AG10803 (cell line): ENCODE measurements at places on chromosomes 7 and 10.
A peak's percentile ranks its signal among the peaks of the same experiment; 100 is the strongest.

DNA sequence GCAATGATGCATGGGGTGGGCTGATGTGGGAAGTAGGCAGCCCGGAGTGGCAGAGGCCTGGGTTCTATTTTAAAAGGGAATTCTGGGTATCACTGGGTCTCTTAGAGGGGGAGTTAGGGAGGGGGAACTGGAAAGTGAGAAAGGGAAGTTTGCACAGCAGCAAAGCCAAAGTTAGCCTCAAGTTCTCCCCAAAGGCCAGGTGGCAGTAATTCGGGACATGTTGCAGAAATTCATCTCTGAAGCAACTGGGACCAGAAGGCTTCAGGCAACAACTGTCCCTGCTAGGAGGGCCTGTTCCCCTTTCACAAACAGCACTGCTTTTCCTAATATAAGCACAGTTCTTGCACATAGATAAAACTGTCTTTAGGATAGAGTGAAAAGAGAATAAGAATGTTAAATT lies 67.4 kb downstream of the NOD1 start:
- no peak for DNase-seq

- DNase-seq: peak; percentile 8
Measured at GRCh38 chr7:136677471-136678365, 190.7 kb upstream of the CHRM2 start.

DNA sequence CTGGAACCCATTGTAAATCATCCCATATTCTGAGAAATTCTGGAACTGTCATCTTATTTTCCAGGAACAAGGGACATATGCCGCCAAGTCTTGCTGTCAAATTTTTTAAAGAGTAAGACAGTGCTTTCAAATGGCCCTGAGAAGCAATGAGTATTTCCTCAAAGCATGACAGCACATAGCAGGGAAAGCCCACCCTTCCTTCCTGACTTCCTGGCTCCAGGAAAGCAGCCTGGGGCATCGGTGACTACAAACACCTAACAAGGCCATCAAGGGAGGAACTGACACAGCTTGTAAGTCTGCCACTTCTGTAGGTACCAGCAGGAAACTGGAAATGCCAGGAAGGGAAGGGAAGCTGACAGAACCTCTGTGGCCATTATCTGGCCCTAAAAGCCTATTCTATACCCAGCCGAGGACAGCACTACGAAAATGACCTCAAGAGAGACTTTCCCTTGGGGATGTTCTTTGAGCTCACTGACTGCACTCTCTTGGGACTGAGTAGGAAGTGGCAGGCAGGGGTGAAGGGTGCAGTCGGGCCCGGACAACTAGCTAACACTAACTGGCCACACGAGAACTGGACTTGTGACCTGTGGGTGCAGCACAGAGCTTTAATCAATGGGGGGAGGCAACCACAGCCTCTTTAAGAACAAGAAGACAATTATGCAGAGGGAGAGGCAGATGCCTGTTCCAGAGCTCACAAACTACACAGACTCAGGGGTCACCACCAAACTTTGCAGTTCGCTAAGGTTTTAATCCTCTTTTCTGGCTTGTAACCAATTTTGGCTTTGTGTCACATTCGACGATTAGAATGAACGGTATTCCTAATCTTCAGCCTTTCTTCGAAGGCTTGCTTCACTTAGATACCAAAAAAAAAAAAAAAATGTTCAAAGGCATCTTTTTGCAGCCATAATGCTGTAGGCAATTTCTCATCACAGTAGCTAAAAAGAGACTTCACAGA lies 52.0 kb downstream of the GRB10 start:
- no peak for DNase-seq

DNA sequence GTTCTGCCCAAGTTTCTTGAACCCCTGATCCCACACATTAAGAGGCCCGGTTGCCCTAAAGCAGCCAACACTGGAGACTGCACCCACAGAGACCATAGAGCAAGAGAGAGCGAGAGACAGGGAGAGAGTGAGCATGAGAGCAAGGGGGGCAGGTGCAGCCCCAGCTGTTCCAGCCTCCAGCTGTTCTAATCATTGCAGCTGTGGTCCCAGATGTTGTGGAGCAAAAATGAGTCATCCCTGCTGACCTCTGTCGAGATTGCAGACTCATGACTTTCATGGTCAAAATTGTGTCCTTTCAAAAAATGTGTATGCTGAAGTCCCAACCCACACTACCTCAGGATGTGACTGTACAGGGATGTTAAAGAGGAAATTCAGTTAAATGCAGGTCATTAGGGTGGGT lies 143.9 kb upstream of the FRMD4A start:
- DNase-seq: peak; percentile 29

GRCh38 chr7:27046854-27047549 lies 48.8 kb downstream of the HOXA1 start:
- DNase-seq: peak; percentile 54

- no peak for DNase-seq
Measured at GRCh38 chr7:103751311-103751880, 238.1 kb downstream of the RELN start.

GRCh38 chr10:69728335-69728870 lies 73.3 kb upstream of the COL13A1 start:
- peak; percentile 26 for DNase-seq

GRCh38 chr10:84190621-84191020 lies 3.7 kb upstream of the CDHR1 start:
- no peak for DNase-seq

DNA sequence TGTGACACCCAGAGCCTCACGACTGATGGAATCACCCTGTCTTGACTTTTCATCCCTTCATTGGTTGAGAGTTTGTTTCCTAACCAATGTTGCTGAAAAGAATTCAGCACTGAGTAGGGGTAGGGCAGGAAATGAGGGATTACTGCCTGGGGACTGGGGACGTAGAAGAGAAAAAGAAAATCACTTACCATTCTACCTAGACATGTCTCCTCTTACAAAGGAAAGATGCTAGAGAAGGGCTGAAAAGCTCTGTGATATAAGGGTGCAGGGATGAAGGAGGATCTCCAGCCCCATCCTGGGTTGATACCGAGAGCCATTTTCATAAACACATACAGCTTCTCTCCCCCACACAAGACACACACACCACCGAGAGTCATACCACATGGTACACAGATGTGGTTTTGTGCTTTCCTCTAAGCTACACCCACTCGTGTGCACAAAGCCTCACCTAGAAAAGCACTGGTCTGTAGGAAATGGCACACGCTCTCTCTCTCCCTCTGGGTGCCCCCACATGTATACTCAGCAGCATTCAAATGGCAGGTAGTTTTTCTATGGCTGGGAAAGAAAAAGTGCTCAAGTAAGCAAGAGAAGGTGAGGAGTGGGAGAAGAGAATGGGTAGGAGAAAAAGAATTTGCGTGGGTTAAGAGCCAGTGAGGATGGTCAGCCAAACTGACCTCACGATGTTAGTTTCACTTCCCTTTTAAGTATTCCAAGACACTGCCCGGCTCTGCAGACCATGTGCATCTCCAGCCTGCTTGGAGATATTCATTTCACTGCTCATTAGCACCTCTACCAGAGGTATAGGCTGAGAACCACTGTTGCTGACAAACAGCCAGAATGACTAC lies 85.8 kb downstream of the CALD1 start:
- peak; percentile 53 for DNase-seq

DNA sequence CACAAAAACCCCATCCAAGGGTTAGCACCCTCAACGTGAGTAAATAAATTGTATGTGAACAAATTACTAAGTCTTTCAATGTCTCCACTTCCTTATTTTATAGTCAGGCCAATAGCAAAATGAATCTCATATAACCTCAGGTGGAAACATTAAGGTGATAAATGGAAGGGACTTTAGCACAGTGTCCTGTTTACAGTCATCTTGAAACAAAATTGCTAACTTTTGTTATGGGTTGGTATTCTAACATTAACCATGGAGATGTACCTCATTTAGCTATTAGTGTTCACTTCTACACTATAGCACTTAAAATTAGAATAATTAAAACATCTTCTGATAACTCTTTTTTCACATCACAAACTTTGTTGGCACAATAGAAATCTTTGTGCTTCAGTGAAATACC lies 255.8 kb upstream of the CNTNAP2 start:
- no peak for DNase-seq

DNA sequence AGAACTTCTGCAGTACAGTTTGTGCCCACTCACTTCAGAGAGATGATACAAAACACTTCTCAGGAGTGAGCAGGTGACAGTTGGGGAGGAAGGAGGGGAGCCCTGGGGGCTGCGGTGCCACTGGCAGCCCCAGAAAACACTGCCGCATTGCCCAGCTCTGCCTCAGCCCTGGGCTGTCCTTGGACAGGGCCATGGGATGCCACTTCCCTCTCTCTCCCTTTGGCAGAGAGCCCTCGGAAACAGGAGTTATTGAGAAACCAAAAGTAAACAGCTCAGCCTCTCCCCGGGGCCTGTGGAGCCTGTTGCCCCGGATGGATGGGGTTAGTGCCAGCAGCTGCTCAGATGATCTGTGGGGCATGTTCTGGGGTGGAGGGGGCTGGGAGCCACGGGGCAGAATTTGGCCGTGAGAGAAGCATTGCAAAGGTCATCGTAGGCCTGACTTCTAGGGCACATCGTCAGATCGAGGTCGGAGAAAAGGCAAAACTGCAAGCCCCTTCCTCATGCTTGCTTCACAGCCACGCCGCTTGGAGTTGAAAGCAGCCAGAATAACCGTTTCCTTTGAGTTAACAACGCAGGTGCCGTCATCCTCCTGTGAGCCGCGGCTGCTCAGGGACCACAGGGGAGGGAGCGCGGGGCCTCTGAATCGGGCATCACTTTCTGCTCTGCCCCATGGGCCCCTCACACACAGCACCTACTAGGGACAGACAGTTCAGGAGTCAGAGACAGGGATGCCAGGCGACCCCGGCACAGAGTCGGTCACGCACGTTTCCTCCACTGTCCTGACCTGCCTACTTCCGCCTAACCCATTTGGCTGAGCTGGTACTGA lies 256.4 kb downstream of the CAMK1D start:
- DNase-seq: peak; percentile 81

GRCh38 chr10:43712821-43713584 lies 64.3 kb upstream of the ZNF32 start:
- no peak for DNase-seq

- no peak for DNase-seq
Measured at GRCh38 chr7:5661942-5662341, 119.5 kb downstream of the RNF216 start.

DNA sequence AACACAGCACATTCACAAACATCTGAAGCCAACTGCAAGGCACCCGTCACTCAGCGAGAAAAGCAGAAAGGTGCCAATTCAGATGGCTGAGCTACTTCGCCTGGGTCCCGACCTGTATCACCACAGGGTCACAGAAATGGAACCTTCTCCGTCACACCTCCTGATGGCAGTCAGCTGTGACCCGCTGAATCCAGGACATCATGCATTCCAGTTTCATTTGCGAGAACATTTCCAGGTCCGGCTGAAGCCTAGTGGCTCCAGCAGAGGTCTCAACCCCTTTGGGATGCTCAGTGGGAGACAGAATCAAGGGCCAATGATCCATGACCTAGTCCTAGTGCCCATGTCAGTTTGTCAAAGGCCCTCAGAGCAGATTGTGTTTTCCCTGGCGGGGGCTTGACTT lies 193.6 kb upstream of the KLF14 start:
- DNase-seq: no peak

GRCh38 chr7:126806614-126807013 lies 446.1 kb downstream of the GRM8 start:
- DNase-seq: no peak

- no peak for DNase-seq
Measured at GRCh38 chr10:82660986-82661385, 786.0 kb downstream of the NRG3 start.

- no peak for DNase-seq
Measured at GRCh38 chr10:55283031-55283430, 482.0 kb upstream of the PCDH15 start.

DNA sequence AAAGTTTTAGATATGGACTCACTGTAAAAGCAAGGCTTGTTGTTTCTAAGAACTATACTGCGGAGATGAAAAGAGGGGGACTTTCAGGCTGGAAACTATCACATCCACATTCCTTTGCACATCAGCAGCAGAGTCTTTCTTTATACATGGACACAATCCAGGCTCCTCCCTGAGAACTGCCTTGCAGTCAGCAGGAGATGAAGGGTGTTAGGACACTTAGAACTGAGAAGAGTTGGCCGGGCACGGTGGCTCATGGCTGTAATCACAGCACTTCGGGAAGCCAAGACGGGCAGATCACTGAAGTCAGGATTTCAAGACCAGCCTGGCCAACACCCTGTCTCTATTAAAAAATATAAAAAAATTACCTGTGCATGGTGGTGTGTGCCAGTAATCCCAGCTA lies 9.7 kb upstream of the GARS1 start:
- no peak for DNase-seq

DNA sequence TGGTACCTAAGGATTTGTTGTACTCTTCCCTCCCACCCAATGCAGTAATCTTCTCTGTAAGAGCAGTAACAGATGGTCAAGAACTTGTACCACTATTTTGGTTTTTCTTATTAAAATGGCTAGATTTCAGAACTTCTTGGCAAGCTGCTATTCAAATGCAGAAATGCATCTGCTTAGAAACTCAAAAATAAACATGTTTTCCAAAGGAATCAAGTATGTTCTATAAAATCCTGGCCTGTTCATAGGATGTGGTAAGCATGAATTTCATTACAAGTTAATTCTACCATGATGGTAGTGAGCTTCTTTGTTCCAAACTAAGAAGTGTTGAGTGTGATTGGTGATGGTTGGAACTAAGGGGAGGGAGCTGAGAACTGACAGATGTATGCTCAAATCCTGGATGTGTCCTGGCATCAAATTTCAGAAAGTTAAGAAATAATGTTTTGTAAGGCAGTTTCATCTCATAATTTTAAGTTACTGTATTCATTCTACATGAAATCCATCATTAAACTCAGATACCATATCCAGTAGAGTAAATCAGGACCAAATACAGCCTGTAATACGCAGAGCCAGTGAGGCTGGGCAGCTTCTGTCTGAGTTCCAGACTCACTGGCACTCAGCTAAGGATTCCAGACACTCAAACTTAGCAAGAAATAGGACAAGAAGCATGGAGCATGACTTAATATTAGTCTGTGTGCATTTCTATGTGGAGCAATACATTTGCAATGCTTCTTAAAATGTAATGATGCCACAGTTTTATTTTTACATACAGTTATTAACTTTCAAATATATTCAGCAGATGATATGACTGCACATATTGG lies 119.6 kb downstream of the TES start:
- DNase-seq: peak; percentile 45

DNA sequence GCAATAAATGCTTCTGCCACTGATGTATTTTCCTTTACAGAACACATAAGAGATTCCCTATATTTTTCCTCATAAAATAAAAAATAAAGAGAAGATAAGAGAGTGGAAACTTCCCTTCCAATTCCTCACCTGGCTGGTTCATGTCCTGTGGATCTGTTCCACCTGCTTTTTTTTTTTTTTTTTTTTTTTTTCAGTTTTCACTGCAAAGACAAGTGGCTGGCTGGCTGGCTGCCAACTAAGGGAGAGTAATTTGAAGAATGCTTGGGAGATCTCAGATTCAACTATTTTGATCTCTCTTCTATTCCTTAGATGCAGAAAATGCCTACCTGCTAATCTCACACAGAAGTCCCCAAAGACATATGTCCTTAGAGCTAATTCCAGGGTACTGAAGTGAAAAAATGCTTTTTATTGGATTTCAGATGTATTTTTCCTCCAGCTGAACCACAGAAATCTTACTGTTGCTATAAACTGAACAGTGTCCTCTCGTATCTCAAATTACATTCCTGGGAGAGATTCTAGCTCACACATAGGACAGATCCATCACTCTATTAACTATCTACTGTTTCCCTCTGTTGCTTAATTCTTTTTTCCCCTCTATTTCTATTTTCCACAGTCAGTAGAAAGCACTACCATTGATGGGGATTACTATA lies 120.8 kb downstream of the NRCAM start:
- no peak for DNase-seq

- DNase-seq: peak; percentile 75
Measured at GRCh38 chr7:24827589-24827988, 70.3 kb upstream of the GSDME start.
